ENCODE measurements at places on chromosomes 16 and 17. TPM values are rescaled to one million over a fixed set of nuclear protein-coding genes. Genes with fewer than 3 reads are reported as not detected.
A peak's percentile ranks its signal among the peaks of the same experiment; 100 is the strongest.

The TERB1 gene
- not detected for total RNA-seq

The IGFALS gene
- not detected for total RNA-seq

The DHRS7C gene
- 41.8 TPM for total RNA-seq

The CA10 gene
- total RNA-seq: not detected

The TMEM132E gene
- not detected for total RNA-seq

The CD7 gene
- 0.18 TPM for total RNA-seq

The TBX4 gene
- total RNA-seq: not detected

The TEX14 gene
- 3.5 TPM for total RNA-seq

DNA sequence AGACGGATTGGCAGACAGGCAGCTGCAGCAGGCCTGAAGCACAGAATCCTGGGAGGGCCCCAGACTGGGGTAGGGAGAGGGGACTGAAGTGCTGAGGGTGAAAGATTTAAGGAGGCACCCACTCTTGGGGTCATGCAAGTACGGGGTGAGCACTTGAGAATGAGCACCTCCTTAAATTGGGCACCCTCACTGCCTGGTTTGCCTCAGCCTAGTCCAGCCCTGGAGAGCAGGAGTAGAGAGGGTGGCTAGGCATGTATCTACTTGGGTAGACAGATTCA, 154.1 kb upstream of the CDC42EP4 start:
- DNase-seq: no peak

- DNase-seq: no peak
These were observed 67.9 kb downstream of the METRNL start for GRCh38 chr17:83147280-83147679.

- DNase-seq: no peak
These were observed 3.5 kb downstream of the FOXJ1 start for GRCh38 chr17:76137351-76138233.

GRCh38 chr16:82464187-82464586, 162.6 kb upstream of the CDH13 start:
- no peak for DNase-seq

GRCh38 chr17:66429680-66430079, 127.3 kb downstream of the PRKCA start:
- DNase-seq: no peak

- DNase-seq: no peak
These were observed 36.9 kb downstream of the ADGRG5 start for GRCh38 chr16:57579361-57579665.

DNA sequence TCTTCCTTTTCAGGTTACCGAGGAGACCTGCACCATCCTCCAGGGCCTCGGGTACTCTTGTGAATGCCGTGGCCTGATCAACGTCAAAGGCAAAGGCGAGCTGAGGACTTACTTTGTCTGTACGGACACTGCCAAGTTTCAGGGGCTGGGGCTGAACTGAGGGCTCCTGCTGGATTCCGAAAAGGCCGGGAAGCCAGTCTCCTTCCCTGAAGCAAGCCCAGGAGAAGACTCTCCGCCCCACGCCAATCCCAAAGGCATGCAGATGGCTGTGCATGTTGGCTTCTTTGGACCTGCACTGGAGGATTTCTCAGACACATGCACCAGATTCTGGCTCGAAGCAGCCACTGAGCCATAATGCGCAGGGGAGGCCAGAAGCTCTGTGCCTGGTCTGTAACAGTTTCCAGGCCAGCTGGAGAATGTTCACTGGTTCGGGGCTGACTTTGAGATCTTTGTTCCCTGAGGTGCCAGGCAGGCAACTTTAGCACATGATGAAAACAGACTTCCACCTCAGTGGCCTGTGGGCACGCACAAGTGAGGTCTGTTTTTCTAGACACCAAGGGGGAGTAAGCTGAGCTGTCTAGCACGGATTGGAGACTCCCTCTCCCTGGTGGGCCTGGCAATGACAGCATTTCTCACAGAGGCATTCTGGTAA, 49.1 kb downstream of the ADCY7 start:
- DNase-seq: no peak

- DNase-seq: no peak
These were observed 64.6 kb upstream of the CRHR1 start for GRCh38 chr17:45719335-45720071.

- DNase-seq: peak; percentile 54
These were observed 7.5 kb upstream of the CEP131 start for GRCh38 chr17:81230043-81230820.

Data from psoas muscle (tissue), 8 donors.